ENCODE measurements at places on chromosomes 6 and 20.

GRCh38 chr6:109325400-109325801 lies 56.9 kb downstream of the CD164 start:
- DNase-seq, result no peak

- DNase-seq, result no peak
Observed at GRCh38 chr20:10531848-10532247, 96.7 kb downstream of the SLX4IP start.

DNA sequence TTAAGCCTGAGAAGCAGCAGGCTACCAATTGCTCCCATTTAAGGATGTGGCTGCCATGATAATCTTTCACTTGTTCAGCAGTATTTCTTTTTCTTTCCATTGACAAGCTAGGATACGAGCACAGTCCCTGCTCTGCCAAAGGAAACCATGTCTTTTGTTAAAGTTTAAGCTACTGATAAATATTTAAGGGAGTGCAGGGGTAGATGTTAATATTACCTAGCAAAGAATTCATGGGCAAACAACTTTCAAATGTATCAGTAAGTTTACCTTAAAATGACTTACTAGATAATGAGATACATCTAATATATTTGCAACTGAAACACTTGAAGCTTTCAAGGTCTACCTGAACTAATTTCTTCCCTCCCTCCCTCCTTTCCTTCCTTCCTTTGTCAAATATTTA lies 77.3 kb downstream of the OPN5 start:
- DNase-seq, result no peak

DNA sequence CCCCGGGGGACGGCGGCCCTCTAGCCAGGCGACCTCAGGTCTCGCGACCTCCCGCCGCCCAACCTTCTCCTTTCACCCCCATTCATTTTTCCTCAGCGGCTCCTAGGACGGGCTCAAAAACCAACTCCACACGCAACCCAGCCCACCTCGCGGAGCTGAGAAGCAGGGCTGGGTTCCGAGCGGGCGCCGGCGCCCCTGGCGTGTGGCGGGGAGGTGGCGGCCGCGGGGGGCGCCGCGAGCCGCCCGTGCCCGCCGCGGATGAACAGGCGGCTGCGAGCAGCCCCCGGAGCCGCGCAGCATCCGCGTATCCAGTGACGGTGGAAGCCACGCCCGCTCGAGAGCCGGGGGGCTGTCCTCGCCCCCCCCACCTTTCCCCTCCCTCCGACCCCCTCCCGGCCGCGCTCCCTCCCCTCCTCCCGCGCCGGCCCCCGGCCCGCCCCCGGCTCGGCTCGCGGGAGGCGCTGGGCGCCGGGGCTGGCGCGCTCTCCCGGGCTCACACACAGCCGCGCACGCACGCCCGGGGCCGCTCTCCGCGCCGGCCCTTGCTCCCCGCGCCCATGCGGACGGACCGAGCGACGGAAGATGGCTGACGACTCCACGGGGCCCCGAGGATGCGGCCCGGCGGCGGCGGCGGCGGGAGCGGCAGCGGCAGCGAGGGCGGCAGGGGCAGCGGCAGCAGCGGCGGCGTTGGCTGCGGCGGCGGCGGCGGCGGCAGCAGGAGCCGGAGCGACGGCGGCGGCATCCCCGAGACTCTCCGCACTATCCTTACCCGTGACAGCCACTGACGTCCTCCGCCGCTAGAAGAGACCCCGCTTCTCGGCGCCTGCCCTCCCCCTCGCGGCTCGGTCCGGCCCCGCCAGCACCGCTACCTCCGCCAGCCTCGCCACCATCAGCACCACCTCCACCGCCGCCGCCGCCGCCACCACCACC lies at the start of gene SOBP:
Gene SOBP (plus strand): TSS at position 482 of the 930 bp plus-strand sequence. CDS start 500 bp downstream, outside the sequence.
- DNase-seq, result peak; percentile 26

DNA sequence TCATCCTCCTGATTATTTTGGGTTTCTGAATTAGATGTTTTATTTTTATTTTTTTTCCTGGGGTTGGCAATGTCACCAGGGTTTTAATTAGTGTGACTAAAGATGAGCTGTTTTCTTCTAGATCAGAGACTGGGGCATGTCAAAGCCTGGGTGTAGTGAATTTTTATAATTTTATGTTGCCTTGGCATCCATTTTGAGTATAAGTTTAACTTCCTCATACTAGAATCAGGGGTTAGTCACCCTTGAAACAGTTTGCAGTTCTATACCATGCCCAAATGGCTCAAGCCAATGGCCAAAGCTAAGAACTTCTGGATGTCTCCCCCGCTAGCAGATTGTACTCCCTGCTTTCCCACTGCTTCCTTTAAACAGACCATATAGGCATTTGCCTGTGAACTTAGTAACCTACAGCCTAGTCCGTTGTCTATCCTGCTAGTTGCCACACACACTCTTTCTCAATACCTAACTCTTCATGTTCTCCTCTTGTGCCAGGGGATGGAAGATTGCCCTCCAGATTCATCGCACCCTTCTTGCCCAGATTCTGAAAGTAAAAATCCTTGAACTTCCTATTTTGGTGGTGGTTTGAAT lies 54.5 kb downstream of the KIAA0408 start:
- DNase-seq, result no peak

DNA sequence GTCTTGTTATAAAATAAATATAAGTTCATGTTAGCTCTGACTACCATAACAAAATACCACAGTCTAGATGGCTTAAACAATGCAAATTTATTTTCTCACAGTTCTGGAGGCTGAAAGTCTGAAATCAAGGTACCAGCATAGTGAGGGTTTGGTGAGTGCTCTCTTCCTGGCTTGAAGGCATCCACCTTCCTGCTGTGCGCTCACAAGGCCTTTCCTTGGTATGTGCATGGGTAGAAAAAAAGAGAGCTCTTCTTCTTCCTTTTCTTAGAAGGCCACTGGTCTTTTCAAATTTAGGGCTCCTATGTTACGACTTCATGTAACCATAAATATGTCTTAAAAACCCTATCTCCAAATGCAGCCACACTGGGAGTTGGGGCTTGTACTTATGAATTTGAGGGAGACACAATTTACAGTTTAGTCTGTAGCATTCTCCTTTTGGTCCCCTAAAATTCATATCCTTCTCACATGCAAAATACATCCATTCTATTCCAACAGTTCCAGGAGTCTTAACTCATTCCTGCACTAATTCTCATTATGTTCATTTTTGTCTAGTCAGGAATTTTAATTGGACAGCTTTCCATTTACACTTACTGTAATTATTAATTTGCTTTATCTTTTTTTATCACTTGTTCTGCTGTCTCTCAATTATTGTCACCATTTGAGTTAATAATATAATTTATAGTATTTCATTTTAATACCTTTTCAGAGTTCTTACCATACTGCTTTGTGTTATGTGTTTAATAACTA lies 381.9 kb upstream of the EPHA7 start:
- DNase-seq, result no peak

DNA sequence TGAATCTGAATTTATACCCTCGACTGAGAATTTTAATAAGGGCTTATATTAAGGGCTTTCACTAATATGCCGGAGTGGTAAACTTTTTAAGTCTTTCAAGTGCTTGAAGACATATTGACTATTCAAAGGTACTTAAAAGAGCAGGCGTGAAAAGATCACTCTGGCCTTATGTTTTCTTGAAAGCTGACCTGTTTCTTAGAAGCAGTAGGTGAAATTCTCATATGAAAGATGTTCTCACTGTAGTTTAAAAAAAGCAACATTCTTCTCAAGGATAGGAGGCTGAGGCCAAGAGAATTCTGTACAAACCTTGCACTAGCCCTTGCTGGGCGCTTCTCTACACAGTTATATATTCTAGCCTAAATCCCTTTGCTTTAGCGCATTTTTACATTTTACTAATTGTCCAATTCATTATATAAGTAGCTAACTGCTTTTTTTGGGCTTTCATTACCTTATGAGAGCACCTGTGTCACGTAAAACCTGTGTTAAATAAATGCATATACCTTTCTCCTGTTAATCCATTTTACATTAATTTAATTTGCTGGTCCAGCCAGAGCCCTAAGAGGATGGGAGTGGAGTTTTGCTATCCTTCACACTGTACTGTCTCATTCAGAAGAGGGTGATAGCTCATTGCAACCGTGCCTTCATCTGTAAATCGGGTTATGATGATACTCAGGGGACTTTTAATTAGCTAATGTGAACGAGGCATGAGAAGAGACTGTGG lies 59.6 kb upstream of the HFE start:
- no peak for DNase-seq

DNA sequence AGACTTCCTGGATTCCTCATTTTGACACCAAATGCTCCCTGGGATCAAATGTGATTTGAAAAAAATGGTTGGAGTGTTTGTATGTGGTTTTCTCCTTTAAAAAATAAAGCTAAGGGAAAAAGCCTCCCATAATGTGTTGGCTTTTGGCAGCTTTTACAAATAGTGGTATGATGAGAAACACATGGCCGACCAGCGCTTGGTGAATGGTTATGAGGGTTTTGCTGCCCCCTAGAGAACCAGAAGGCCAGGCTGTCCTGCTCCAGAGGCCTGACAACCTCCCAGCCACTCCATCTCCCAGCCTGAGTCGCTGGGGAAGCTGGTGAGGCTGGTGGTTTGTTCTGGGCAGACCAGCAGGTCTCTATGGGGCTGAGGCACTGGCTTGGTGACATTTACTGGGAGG lies 69.3 kb downstream of the CLIC5 start:
- DNase-seq, result peak; percentile 78

DNA sequence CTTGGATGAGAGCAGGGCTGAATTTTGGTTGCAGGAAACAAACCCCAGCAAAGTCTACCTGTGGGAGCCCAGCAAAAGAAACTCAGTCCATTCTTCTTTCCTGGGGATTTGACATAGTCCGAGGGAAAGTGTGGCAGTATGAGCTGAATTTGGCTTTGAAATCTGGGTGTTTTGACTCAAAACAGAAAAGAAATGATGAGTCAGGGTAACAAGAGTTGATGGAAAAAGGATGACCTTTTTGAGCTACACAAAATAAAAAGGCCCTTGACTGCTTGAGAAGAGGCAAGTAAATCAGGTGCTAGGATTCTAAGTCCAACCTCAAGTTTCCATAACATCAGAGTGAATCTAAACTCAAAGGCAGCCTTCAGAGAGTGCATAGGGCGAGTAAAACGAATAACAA lies 163.3 kb upstream of the BMP2 start:
- DNase-seq, result no peak

- DNase-seq, result no peak
Observed at GRCh38 chr20:9139106-9139833, 70.4 kb downstream of the PLCB4 start.

DNA sequence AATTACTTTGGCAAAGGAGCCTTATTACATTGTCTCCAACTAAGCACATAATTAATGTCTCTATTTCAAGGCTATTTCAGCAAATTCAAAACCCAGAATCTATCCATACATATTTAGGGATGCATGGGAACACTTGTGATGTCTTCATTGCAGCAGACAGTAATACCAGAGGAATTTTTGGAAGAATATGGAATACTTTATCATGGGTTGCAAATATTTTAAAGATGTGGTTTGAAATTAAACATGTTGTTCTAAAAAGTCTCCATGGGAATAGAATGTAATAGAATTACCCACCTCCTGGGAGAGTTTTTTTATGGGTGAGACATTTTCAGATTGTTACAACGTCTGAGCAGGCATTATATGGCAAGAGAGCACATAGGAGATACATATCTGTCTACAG lies 170.8 kb downstream of the KCNQ5 start:
- no peak for DNase-seq

DNA sequence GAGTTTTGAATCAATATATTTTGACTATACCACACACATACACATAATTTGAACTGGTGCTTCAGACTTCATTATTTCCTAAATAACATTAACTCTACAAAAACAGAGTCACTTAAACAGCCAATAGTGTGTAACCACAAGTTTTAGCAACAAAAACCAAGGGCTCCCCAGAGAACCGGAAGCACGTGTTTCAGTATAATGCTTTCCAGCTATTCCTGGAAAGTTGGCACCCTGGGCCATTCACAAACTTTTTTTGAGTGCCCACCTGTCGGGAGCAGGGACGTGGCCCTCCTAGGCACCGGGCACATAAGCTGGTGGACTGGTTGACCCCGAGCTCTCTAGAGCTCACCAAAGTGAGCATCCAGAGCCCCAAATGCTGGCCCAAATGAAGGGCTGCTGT lies 1.9 kb upstream of the SLC35D3 start:
- no peak for DNase-seq

DNA sequence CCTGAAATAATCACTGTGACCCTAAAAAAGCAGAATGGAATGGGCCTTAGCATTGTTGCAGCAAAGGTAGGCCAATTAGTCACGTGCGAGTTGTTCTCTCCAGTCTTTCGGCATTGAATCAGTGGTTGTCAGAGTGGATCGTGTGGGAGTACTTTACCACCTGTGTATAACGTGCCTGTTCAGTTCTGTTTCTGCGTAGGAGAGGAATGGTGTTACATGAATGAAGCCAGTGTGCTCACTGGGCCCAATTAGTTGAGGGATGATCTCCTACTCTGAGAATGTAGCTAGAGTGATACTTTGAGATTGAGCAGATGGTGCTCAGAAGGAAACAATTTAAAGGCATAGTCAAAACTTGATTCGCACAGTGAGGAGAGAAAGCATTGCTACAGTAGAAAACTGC lies 72.4 kb upstream of the KIF25 start:
- DNase-seq, result peak; percentile 26

DNA sequence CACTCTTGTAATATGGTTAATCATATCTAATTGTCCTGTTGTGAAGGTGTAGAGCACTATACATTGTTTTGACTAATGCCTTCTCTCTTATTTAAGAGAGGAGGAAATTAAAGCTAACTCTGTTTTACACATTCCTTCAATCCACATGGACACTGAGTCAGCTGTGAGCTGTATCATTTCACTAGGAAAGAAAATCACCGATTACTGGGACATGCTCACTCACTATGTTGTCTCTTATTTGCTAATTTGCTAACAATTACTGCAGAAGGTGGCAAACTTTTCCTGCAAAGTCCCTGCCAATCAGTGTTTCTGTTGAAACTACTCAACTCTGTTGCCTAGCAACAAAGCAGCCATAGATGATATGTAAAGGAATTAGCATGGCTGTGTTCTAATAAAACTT lies 98.2 kb downstream of the BCAS1 start:
- no peak for DNase-seq

GRCh38 chr6:27889628-27890444 lies 22.4 kb downstream of the OR2B2 start:
- no peak for DNase-seq
